ENCODE measurements at places on chromosomes 1 and 21.

GRCh38 chr1:39129514-39129913, 75.0 kb upstream of the MACF1 start:
- DNase-seq: no peak

DNA sequence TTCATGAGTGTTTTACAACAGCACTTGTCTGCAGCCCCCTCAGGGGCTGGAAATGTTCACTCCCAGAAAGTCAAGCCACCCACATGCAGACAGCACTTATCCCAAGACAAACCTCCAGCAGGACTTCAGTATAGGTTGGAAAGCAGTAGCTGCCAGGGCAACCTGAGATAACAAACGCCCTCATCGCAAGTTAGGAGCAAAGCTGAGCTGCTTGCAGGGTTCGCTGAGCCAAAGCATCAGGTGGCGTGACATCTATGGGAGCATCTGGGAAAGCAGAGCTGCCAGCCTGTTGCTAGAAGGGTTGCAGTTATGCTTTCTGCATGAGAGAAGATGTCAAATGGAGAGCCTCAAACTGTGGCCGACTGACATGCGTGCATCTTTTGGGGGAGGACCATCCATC, 4.2 kb upstream of the STXBP3 start:
- no peak for DNase-seq

GRCh38 chr21:34736116-34736874, 67.5 kb downstream of the CLIC6 start:
- DNase-seq: no peak

DNA sequence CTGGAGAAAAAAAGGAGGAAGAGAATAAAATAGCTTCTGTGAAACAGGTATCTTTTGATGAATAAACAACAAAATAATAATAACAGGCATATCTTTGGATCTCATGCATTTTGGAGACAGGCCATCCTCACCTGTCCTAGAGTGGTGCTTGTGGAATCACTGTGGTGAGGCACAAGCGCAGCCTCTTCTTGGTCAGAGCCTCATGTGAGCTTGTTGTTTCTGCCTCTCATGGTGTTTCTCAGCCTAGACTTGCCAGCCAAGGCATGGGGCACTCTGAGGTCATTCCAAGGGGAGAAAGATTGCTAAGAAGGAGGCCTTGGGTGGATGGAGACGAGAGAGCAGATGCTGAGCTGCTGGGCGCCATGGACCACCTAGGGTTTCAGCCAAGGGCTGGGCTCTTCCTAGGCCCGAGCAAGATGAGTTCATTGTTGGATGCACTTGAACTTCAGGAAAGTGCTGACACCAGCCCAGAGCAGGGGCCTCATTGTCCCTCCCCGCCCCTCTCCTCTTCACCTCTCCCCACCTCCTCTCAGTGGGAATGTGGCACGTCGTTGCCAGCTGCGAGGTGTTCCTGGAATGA, 49.5 kb downstream of the ATP5PO start:
- no peak for DNase-seq

DNA sequence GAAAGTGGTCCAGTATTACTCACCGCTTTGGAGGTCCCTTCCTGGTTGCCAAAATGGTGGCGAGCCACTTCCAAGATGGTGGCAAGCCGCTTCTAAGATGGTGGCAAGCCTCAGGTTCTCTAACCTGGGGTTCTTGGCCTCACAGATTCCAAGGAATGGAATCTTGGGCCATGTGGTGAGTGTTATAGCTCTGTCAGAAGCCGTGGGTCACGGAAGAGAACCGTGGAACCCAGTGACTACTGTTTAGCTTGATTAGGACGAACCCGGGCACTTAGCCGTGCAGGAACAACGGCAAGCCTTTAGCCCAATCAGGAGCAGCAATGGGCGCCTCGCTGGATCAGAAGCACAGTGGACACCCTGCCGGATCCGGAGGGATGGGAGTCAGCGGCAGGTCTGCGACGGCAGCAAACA, 356.2 kb upstream of the TMPRSS15 start:
- DNase-seq: no peak

- DNase-seq: no peak
These were observed 21.6 kb upstream of the RCOR3 start for GRCh38 chr1:211237579-211237978.

DNA sequence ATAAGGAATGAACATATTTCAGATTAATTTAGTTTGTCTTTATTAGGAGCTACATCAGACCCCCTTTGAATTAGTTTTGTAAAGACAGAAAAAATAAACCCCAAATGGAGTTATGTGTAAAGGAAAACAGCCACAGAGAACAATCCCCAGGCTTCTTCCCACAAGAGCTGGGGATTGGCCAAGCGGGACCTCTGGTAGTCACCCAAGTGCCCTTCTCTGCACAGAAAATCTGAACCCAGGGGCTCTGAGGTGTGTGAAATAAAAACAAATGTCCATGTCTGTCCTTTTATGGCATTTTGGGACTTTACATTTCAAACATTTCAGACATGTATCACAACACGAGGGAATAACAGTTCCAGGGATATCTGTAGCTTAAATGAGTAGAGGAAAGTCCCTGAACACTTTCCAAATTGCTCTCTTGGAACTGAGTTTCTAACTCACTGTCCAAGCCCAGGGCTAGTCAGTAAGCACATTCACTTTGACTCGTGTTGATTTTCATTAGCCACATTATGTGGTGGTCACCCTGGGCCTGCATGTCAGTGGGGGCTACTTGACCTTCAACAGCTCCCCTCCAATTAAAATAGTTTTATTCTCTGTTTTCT, 22.5 kb downstream of the DPT start:
- DNase-seq: no peak

GRCh38 chr1:241647658-241648057, 4.4 kb upstream of the WDR64 start:
- DNase-seq: no peak

DNA sequence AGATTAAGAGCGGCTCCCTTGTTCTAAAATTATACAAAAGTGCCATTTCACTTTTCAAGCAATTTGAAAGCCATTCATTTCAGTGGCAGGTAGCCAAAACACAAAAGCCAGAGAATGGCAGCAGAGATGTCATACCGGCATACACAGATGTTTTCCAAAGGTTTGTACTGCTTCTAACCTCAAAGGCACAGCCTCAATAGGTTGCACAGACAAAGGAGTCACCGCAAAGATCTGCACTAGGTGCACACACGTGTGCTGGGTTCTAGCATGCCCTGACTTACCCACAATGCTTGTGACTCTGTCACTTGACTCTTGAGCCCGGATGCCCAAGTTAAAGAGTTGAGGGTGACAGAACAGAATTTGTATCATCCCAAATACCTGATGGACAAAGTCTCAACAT, 448.9 kb upstream of the ADGRL2 start:
- DNase-seq: no peak

GRCh38 chr1:42427240-42427639, 28.6 kb downstream of the ZMYND12 start:
- DNase-seq: no peak

- DNase-seq: no peak
These were observed 58.8 kb downstream of the MRPS6 start for GRCh38 chr21:34132202-34132601.

GRCh38 chr1:95040032-95040525, 32.7 kb downstream of the ALG14 start:
- DNase-seq: no peak

- DNase-seq: no peak
These were observed 43.6 kb downstream of the EPHB2 start for GRCh38 chr1:22754106-22754768.

GRCh38 chr1:40390857-40391256, 17.3 kb downstream of the SMAP2 start:
- DNase-seq: no peak

GRCh38 chr1:183673605-183674323, 20.6 kb upstream of the APOBEC4 start:
- no peak for DNase-seq

DNA sequence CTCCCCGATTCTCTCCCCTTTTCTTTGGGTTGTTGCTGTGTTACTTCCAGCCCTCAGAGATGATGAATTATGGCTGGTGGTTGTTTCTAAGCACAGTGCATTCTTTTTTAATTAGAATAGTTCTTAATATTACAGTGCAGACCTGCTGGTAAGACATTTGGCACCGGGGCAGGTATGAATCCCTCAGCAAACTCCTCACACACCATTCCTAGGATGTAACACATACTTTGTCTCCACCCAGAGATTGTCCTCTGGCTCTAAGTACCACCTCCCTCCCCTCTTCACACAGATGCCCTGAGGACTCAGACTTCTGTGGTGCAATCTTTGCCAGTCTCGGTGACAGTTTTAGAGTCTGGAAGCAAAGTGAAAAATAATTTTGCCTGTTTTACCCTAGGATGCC, 143.1 kb downstream of the HLX start:
- no peak for DNase-seq

DNA sequence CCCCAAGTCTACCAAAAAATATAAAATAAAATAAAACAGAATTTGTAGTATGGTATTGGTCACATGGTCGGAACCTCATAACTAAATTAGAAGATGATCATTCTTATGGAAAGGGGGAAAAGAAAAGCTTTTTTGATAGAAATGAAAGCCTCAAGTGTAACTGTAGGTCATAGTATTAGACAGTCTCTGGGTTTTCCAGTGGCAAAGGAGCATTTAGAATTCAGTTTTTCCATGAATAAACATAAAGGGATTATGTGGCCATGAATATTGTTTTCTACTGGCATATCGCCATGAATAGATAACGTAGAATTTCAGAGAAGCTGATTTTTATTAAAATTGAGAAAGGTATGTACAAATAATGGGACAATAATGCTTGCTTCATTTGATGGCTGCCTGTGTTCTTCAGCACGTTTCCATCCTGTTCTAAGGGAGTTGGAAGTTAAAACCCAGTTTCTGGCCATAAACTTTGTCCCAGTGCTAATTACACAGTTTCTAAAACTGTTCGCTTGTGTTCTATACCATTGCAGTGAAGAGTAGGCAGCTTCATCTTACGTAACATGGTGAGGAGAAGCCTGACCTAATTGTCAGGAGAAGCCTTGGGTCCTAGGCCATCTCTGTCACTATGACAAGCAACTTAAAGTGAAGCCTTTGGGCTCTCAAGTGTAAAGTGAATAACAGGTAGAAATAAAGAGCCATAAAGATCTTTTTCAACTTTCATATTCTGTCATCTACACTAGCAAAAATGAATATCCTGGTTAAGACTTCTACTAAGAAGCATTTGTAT, 70.5 kb upstream of the PGD start:
- DNase-seq: no peak

- DNase-seq: no peak
These were observed 27.8 kb downstream of the CDK18 start for GRCh38 chr1:205532026-205532898.

DNA sequence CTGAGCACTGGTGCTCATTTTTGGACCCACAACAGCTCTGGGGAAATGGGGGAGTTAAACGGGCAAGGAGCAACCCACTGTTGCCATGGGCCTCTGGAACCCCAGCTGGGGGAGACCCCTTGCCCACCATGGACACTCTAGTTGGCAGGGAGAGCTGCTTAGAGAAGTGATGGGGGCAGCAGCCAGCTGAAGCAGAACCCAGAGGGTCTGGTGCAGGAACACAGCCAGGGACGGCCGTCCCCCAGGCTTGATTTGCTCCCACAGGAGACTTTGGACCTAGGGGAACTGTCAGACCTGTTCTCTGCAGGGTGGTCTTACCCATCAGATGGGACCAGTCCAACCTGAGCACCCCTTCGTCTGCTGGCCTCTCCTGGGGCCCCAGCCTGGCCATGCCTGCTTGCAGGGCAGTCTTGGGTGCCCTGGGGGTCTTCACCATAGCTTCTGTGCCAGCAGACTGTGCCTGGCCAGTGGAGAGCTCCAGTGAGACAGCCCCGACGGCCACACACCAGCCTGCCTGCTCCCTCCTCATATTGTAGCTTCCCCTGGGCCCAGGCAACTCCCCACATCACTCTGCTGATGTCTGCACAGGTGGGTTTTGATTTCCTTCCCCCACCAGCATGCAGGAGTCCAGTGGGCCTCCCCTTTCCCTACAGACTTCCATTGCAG, 11.3 kb downstream of the SPATC1L start:
- no peak for DNase-seq

GRCh38 chr1:62438163-62438562, 1.3 kb downstream of the USP1 start:
- DNase-seq: no peak

DNA sequence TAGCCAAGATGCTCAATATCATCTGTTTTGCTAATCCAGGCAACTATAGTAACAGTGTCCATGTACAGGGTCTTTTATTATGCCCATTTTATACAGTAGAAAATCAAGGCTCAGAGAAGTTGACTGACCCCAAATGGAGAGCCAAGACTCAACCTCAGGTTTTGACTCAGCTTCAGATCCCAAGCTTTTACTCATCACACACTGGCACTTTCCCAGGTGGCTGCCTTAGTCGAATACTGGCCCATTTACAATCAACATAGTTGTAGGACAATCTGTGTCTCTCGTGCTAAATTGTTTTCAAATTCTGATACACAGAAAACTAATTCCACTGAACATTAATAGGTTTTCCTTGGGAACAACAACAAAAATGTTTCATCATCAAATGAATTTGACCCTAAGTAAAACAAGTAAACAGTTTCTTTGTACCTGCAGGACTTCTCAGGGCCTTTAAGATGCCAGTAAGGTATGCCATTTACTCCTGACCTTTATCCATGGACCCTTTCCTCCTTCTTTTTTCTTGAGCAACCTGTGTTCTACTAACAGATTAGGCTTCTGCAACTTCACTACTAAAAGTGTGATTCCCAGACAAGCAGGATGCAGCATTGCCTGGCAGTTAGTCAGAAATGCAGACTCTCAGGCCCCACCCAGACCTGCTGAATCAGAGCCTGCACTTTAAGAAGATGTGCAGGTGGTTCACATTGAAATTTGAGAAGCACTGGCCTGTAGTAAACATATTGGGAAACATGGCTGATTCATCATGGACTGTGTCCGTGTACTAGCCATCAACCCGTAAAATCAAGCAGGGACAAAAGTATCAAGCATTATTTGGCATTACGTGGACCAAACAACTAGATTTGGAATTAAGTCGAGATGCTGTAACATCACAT, 128.8 kb downstream of the RRAGC start:
- DNase-seq: no peak

DNA sequence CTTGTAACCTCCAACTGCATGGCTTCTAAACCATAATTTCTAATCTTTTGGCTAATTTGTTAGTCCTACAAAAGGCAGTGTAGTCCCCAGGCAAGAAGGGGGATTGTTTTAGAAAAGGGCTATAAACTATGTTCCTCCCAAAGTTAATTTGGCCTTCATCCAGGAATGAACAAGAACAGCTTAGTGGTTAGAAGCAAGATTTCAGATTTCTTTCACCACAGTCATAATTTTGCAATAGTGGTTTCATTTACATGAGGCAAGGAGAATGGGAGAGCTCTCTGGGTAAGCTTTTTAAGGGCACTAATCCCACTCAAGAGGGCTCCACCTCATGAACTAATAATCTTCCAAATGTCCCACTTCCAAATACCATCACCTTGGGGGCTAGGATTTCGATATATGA, 1353.9 kb downstream of the NCAM2 start:
- no peak for DNase-seq

DNA sequence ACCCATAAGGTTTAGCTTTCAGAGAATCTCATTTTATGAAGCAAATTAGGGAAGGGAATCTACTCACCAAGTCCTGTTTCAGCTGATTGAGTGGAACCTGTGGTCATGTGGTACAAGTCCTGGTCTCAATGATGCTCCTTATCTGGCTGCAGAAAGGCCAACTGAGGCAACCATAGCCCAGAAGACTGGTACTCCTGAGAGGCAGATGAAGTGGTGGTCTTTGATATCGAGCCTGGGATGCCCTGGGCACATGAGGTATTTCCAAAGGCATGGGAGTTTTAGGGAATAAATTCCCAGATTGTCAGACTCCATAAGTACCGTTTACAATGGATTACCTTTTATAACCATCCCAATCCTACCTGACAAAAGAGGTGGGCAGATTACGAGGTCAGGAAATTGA, 3.3 kb downstream of the MX1 start:
- no peak for DNase-seq
